ENCODE measurements at places on chromosomes 16 and 17.
A peak's percentile ranks its signal among the peaks of the same experiment; 100 is the strongest.

DNA sequence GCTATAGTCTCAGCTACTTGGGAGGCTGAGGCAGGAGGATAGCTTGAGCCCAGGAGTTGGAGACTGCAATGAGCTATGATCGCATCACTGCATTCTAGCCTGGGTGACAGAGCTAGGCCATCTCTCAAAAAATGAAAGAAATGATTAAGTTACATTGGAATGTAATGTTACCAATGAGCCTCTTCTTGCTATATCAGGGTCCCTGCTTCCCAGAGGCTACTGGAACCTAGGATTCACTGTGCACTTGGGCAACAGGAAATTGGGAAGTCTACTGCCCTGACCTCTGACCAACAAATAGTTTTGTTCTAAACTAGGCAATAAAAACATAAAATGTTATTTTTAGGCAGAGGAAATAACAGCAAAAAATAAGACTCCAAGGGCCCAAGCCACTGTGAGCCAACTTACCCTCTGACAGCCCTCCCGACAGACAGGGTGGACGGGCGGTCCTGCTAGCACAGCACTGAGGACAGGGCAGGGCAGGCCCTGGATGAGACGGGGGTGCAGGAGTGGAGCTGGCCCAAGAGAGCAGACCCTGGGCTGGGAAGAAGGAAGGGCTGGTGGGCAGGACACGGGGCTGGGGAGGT is 27.5 kb downstream of the NSMCE1 start:
- H3K27ac ChIP-seq: peak overlapping the region; percentile 78
- no peak overlapping the region for H3K4me3 ChIP-seq
- H3K4me1 ChIP-seq: peaks cover 73% of the 10 kb centered on the region
- H3K27me3 ChIP-seq: peaks cover 11% of the 10 kb centered on the region

DNA sequence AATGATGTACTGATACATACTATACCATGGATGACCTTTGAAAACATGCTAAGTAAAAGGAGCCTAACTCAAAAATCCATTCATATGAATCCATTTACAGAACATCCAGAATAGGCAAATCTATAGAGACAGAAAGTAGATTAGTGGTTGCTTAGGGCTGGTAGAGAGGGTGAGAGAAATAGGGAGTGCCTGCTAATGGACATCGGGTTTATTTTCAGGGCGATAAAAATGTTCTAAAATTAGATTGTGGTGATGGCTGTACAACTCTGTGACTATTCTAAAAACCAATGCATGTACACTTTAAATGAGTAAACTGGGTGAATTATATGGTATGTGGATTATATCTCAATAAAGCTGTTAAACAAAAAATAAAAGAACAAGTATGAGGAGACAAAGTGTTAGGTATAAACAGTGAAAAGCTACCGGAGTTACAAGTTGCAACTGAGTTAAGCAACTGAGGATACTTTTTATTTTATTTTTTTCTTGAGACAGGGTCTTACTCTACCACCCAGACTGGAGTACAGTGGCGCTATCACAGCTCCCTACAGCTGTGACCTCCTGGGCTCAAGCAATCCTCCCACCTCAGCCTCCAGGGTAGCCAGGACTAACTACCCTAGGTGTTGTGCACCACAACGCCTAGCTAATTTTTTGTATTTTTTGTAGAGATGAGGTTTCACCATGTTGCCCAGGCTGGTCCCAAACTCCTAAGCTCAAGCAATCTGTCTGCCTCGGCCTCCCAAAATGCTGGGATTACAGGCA is 75.5 kb upstream of the CORO6 start:
- no peak for DNase-seq
- H3K27ac ChIP-seq: no peak overlapping the region
- no peak overlapping the region for H3K4me3 ChIP-seq
- H3K27me3 ChIP-seq: no peaks in the 10 kb centered on the region

DNA sequence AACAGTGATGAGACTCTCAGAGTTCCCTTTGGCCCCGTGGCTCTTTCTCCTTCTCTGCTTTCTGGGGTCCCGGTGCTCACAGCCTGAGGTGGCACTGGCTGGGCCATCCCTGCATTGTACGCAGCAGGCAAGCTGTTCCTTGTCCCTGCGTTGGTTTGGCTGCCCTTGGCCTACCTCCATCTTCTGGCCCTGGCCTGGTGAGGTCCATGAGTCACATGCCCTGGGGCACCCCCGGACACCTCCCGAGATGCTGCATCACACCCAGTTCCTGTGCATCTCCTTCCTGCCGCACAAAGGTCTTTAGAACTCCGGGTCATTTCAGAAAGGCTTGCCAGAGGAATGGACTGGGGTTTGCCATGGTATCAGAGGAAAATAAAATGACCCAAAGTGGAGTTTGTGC is 9.5 kb downstream of the SULT1A2 start:
- no peaks in the 10 kb centered on the region for H3K4me1 ChIP-seq
- H3K27me3 ChIP-seq: peaks cover under 1% of the 10 kb centered on the region
- H3K27ac ChIP-seq: peak overlapping the region; percentile 84
- H3K4me3 ChIP-seq: no peak overlapping the region

- H3K4me3 ChIP-seq: no peak overlapping the region
- H3K36me3 ChIP-seq: no peaks in the 10 kb centered on the region
- no peak overlapping the region for H3K27ac ChIP-seq
- DNase-seq: peak; percentile 80
Measured at GRCh38 chr16:58020628-58021521, 4.7 kb upstream of the MMP15 start.

GRCh38 chr16:54290833-54291655 is 4.5 kb upstream of the IRX3 start:
- peak overlapping the region; percentile 81 for H3K4me3 ChIP-seq
- peaks cover 37% of the 10 kb centered on the region for H3K4me1 ChIP-seq

DNA sequence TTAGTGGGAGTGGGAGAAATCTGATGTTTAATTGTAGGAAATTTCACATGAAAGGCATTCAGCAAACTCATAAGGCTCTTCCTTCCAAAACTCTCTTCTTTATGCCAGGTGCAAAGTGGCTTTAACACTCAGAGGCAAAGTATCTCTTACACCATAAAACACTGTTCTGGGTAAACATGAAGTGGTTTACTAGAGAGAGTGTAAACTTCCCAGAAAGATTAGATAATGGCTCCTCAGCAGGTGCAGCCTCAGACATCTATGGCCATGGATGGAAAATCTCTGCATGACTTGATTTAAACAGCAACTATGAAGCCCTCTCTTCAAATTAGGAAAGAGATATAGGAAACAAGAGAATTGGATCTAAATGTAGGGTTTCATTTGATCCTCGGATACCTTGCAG is 583.1 kb upstream of the SALL1 start:
- H3K27ac ChIP-seq: peak overlapping the region; percentile 98
- H3K4me3 ChIP-seq: peak overlapping the region; percentile 60
- no peaks in the 10 kb centered on the region for H3K27me3 ChIP-seq
- no peaks in the 10 kb centered on the region for H3K36me3 ChIP-seq
- DNase-seq: no peak
- peaks cover 67% of the 10 kb centered on the region for H3K4me1 ChIP-seq

GRCh38 chr16:67156143-67156844 is 3.4 kb downstream of the TRADD start:
- DNase-seq: no peak
- H3K4me3 ChIP-seq: no peak overlapping the region
- no peak overlapping the region for H3K27ac ChIP-seq

DNA sequence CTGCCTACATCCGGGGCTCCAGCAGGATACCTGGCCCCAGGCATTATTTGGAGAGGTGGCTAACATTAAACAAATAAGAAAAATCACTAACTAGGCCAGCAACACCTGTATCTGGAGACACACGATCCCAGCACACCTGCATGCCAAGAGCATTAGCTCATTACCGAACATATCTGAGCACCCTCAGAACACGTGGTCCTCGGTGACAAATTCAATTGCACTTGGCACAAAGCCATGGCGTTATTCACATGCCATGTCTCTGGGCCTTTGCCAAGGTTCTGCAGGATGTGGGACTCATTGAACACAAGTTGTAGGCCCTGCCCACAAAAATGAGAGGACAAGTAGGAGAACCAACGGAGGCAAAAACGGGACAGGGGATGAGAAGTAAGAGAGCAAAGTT is 552.3 kb downstream of the TOX3 start:
- no peak for DNase-seq
- H3K27me3 ChIP-seq: no peaks in the 10 kb centered on the region
- H3K36me3 ChIP-seq: no peaks in the 10 kb centered on the region
- H3K4me3 ChIP-seq: no peak overlapping the region
- H3K4me1 ChIP-seq: peaks cover 9% of the 10 kb centered on the region

DNA sequence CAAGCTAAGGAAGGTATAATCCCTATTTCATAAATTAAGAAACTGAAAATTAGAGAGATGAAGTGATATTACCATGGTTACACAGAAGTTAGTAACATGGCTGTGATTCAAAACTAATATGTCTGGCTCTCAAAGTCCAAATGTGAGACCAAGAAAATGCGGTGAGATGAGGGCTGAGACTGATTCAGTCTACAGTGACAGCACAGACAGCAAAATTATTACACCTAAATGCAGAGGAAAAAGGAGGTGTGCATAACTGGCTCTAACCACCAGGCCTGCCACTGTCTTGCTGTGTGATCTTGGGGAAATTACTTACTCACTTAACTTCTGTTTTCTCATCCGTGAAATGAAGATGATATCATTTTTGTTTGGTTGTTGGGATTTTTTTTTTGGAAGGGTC is 270.0 kb upstream of the SOX9 start:
- peaks cover 9% of the 10 kb centered on the region for H3K27me3 ChIP-seq
- H3K4me3 ChIP-seq: no peak overlapping the region
- H3K27ac ChIP-seq: no peak overlapping the region
- no peaks in the 10 kb centered on the region for H3K36me3 ChIP-seq

GRCh38 chr16:89065458-89065822 is 28.2 kb upstream of the ACSF3 start:
- H3K27ac ChIP-seq: no peak overlapping the region
- H3K4me3 ChIP-seq: no peak overlapping the region
- no peaks in the 10 kb centered on the region for H3K36me3 ChIP-seq
- H3K4me1 ChIP-seq: peaks cover 50% of the 10 kb centered on the region
- peaks cover 20% of the 10 kb centered on the region for H3K27me3 ChIP-seq

DNA sequence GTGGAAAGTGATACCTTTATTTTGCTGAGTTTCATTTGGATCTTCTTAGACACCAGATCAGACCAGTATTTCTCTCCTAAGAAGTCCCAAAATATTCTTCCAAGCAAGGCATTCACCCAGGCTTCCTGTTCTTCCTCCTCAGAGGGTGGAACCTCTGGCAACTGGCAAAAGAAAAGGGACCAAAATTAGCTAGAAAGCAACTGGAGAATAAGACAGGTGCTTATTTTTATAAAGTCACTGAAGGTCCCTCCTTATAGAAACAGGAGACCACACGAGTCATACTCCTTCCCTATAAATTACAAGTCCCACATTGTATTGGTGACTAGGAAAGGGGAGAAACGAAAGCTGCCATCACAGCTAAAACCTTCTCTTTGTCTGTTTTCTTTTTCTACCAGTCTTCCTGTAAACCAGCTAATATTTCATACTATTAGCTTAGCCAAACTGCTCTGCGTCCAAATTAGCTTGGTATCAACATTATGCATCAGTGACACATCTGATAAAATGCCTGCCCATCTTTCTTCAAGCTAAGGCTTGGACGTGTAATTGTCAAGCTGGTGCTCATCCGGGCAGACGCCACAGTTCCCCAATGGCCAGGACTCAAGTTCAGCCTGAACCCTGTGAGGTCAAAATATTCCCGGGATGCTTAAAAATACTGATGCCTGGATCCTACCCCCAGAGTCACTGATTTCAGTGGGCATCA is 47.5 kb upstream of the ERN1 start:
- no peak overlapping the region for H3K27ac ChIP-seq
- no peak for DNase-seq
- H3K36me3 ChIP-seq: peaks cover 22% of the 10 kb centered on the region

DNA sequence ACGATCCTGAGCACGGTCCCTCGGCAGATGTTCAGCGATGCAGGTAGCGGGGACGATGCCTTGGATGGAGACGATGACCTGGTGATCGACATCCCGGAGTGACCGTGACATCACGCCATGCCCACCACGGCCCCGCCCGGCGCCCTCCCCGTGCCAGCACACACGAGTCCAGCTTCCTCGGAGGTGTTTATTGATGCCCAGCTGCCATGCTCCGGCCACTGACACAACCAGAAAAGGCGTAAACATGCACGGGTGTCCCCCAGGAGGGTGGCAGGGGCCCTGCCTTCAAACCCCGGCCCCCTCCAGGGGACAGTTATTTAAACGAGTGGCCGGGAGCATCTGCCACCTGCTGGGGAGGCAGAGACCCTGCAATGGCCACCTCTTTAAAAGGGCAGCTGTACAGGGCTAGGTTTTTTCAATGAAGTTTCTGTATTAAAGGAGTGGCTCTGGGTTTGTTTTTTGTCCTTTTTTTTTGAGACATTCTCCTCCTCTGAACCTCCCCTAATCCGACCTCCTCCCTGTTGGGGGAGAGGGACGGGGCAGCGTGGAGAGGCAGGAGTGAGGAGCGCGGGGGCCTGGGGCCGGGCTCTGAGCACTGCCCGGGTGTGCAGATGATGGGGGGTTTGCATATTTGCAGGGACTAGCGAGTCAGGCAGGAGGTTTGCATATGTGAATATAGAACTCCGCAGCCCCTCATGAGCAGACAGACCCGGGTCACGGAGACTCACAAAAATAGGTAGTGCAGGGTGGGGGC is 5.3 kb downstream of the DOC2A start:
- H3K27me3 ChIP-seq: peaks cover 27% of the 10 kb centered on the region
- no peak overlapping the region for H3K4me3 ChIP-seq
- DNase-seq: peak; percentile 55
- no peaks in the 10 kb centered on the region for H3K36me3 ChIP-seq

DNA sequence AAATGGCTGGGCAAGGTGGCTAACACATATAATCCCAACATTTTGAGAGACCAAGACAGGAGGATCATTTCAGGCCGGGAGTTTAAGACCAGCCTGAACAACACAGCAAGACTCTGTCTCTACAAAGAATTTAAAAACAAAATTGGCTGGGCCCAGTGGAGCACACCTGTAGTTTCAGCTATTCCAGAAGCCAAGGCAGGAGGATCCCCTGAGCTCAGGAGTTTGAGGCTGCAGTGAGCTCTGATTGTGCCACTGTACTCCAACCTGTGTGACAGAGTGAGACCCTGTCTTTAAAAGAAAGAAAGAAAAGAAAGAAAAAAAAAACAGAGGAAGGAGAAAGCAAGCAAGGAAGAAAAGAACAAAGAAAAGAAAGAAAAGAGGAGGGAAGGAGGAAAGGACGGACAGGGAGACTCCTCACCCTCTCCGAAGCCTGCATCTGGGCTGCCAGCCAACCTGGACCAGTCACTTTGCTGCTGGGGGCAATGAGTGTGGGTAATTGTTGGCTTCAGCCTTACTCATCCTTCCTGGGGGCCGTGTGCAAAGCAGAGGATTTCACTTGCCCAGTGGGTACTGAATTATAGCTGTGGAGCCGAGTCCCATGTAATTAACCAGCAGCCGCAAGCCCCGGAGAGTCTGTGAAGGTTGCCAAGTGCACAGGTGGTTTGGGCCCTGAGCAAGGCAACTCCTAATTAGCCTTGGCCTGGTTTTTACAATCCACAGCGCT is 6.7 kb upstream of the MT4 start:
- peaks cover 35% of the 10 kb centered on the region for H3K27me3 ChIP-seq
- DNase-seq: no peak
- H3K27ac ChIP-seq: no peak overlapping the region
- no peak overlapping the region for H3K4me3 ChIP-seq
- peaks cover 10% of the 10 kb centered on the region for H3K4me1 ChIP-seq
- H3K36me3 ChIP-seq: no peaks in the 10 kb centered on the region

GRCh38 chr16:47887496-47887895 is 268.3 kb downstream of the ABCC12 start:
- H3K27ac ChIP-seq: peak overlapping the region; percentile 82
- H3K4me3 ChIP-seq: peak overlapping the region; percentile 58
- H3K4me1 ChIP-seq: peaks cover 52% of the 10 kb centered on the region
- peaks cover 34% of the 10 kb centered on the region for H3K27me3 ChIP-seq
- no peaks in the 10 kb centered on the region for H3K36me3 ChIP-seq

GRCh38 chr17:42274812-42275526 is 1.2 kb downstream of the STAT5B start:
- DNase-seq: no peak
- H3K27me3 ChIP-seq: peaks cover 14% of the 10 kb centered on the region
- H3K27ac ChIP-seq: peak overlapping the region; percentile 6
- H3K4me1 ChIP-seq: peaks cover 63% of the 10 kb centered on the region
